ENCODE measurements at places on chromosomes 7 and 10.

DNA sequence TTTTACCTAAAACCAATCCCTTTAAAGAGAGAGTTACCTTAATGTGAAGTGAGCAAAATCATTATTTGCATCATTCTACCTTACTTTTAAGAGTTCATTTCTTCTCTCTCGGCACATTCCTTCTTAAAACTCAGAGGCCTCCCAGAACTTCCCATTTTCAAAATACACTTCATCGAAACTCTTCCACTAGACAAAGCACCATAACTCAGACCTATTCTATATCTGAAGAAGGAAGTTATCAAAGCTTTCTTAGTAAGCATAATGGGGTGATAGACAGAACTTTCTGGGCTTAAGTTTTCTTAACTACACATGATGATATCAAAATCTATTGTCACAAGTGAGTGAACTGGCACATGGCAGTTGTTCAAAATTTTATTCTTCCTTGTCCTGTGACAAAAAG, 24.6 kb upstream of the GNAT3 start:
- no peak for DNase-seq

GRCh38 chr10:35463878-35464277, 127.6 kb downstream of the CCNY start:
- DNase-seq: no peak

GRCh38 chr10:110013630-110014293, 6.0 kb downstream of the ADD3 start:
- no peak for DNase-seq

- DNase-seq: no peak
Measured at GRCh38 chr7:151250181-151251132, 2.0 kb upstream of the SMARCD3 start.

GRCh38 chr10:131907679-131908078, 6.9 kb downstream of the PPP2R2D start:
- DNase-seq: peak; percentile 74

DNA sequence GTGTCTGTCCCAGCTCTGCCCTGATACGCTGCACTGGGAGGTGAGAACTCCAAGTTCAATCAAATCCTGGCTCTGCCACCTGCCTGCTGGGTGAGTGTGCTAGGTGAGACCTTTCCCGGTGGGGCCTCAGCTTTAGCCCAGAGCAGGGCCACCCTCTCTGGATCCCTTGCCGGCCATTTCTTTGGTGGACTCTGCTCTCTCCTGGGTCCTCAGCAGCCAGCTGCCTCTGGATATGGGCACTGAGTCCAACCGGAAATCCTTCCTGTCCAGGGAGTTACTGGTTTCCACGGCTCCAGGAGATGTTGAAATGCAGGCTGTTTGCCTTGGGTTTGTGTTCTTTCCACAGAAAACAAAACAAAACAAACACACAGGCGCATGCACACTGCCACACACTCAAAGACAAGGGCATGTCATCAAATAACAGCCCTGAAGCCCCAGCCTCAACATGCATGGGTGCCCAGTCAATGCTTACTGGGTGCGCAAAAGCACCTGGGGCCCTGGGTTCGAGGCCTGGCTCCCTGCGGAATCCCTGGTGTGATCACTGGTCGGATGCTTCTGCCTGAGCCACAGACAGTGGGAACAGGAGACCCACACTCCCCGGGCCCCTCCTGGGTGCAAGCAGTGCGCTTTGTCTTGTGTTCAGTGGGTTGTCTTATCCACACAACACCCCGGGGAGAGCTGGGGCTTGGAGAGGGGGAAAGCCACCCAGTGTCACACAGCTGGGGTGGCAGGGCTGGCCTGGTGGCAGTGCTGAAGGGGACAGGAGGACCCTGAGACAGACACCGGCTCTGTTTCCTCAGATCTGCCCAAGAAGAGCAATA, 33.1 kb downstream of the PPIF start:
- no peak for DNase-seq

DNA sequence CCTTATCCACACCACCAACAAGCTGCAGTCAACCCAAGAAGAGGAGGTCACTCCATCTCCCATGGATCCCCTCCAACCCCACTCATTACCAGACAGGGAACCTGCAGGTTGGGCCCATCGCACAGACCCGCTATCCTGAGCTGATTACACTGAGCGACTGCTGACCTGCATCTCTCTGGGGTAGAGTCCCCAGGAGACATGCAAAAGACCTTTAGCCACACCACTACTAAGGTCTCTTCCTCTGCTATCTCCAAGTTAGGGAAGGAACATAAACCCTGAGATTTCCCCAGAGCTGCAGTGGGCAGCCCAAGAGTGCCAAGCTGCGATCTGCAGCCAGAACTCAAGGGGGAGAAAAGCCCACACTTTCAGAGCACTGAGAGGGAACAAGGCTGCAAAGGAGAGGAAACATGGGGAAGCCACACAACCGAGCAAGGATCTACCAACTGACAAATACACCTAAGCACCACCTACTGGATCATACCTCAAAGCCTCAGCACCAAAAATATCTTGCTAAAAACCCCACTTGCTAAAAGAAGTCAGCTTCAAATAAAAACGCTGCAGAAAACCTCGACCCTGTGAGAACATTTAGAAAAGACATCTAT, 298.2 kb downstream of the SORCS1 start:
- no peak for DNase-seq

- no peak for DNase-seq
Measured at GRCh38 chr10:26412932-26413331, 25.2 kb upstream of the APBB1IP start.

GRCh38 chr7:136890399-136890798, 21.9 kb downstream of the CHRM2 start:
- no peak for DNase-seq

GRCh38 chr7:81883801-81884393, 114.0 kb upstream of the HGF start:
- no peak for DNase-seq

Measured in Jurkat, Clone E6-1 (cell line).